ENCODE measurements at places on chromosomes 3 and 15.

DNA sequence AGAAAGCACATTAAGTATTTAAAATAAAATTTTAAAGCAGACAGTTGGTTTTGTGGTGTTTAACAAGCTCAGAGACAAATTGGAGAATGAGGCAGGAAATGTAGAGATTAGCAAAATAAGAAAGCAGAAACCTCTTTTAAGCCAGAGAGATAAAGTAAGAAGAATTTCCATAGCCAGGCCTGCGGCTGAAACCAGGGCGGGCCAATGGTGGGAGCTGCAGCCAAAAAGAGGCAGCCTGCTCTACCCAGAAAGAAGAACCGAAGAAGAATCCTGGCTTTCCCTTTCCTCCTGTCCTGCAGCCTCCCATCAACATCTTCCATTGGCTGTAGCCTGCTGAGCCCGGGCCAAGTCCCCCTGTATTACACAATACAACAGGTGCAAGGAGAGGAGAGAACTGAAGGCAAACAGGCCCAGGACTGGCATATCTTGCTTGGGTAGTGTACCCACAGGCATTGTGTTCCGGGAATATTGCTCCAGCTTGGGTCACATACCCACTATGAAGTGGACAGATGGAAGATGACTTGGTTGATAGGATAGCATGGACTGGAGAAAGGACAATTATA, 11.5 kb upstream of the TFG start:
- no peak overlapping the region for H3K4me3 ChIP-seq
- DNase-seq: no peak
- no peaks in the 10 kb centered on the region for H3K36me3 ChIP-seq

DNA sequence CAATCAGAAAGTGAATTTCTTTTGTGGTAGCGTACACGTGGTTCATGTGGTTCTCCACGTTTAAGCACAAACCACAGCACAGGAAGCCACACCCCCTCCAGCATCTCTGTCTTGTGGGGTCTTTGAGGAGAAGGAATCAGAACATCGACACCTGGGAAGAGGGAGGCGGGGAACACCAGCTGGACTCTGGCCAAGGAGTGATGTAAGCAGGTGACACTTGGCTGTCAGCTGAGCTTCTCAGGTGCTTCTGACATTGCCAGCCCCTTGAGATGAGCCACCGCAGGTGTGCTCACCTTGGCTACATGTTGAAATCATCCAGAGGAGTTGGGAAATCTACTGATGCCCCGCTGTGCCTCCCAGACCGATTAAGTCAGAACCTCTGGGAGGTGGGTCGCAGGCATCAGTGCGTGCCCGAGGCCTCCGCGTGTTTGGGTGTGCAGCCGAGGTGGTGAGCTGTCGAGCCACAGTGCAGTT, 85.0 kb downstream of the FAM81A start:
- H3K27ac ChIP-seq: peak overlapping the region; percentile 80
- DNase-seq: no peak
- peaks cover 3% of the 10 kb centered on the region for H3K36me3 ChIP-seq
- peak overlapping the region; percentile 61 for H3K4me3 ChIP-seq
- peaks cover 32% of the 10 kb centered on the region for H3K4me1 ChIP-seq
- H3K27me3 ChIP-seq: no peaks in the 10 kb centered on the region

- H3K27ac ChIP-seq: peak overlapping the region; percentile 42
- H3K4me3 ChIP-seq: no peak overlapping the region
- peaks cover 14% of the 10 kb centered on the region for H3K4me1 ChIP-seq
- H3K36me3 ChIP-seq: peaks cover 67% of the 10 kb centered on the region
- H3K27me3 ChIP-seq: no peaks in the 10 kb centered on the region
- no peak for DNase-seq
Observed at GRCh38 chr3:194446172-194446571, 40.6 kb downstream of the ATP13A3 start.

- no peaks in the 10 kb centered on the region for H3K4me1 ChIP-seq
- no peak for DNase-seq
- H3K27ac ChIP-seq: no peak overlapping the region
- H3K36me3 ChIP-seq: peaks cover 18% of the 10 kb centered on the region
- no peaks in the 10 kb centered on the region for H3K27me3 ChIP-seq
Observed at GRCh38 chr3:127718916-127719290, 46.2 kb downstream of the ABTB1 start.

DNA sequence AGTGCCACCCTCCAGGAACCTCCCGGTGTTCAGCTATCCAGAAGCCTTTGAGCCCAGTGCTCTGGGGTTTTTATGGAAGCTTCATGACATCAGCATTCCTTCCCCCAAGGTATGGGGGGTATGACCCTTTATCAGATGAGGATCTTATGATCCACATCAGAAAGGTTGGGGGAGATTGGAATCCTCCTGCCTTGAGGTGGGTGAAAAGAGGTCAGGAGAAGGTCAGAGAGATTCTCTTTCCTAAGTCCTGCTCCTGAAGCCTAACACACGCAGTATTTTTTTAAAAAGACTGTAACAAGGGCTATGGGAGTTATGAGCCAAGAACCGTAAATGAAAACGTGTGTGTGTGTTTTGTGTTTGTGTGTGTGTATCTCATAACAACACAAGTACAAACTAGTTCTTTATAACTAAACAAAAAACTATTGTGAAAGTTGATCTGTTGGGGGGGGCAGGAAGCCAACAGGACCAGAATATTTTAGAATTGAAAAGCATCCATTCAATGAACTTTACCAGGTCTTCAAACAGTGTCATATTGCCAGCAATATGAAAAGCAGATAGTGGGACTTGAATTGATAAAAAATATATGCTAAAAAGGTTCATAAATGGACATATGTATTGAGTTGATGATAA, 13.2 kb downstream of the MKRN3 start:
- no peaks in the 10 kb centered on the region for H3K4me1 ChIP-seq
- H3K27me3 ChIP-seq: no peaks in the 10 kb centered on the region
- H3K36me3 ChIP-seq: no peaks in the 10 kb centered on the region
- H3K27ac ChIP-seq: no peak overlapping the region

- H3K4me1 ChIP-seq: peaks cover 21% of the 10 kb centered on the region
- no peak for DNase-seq
- peaks cover 33% of the 10 kb centered on the region for H3K27me3 ChIP-seq
- peaks cover 5% of the 10 kb centered on the region for H3K36me3 ChIP-seq
- no peak overlapping the region for H3K27ac ChIP-seq
- H3K4me3 ChIP-seq: peak overlapping the region; percentile 84
Observed at GRCh38 chr15:83107841-83108181, 366 bp downstream of the TM6SF1 start.

GRCh38 chr3:118527514-118528044, 507.1 kb downstream of the IGSF11 start:
- H3K36me3 ChIP-seq: no peaks in the 10 kb centered on the region
- DNase-seq: no peak
- H3K4me1 ChIP-seq: no peaks in the 10 kb centered on the region
- H3K4me3 ChIP-seq: no peak overlapping the region
- H3K27ac ChIP-seq: no peak overlapping the region

- no peak for DNase-seq
- H3K27me3 ChIP-seq: peaks cover 45% of the 10 kb centered on the region
- H3K4me3 ChIP-seq: no peak overlapping the region
- peaks cover 28% of the 10 kb centered on the region for H3K4me1 ChIP-seq
- peak overlapping the region; percentile 17 for H3K27ac ChIP-seq
Observed at GRCh38 chr3:72673011-72673771, 175.1 kb downstream of the SHQ1 start.

DNA sequence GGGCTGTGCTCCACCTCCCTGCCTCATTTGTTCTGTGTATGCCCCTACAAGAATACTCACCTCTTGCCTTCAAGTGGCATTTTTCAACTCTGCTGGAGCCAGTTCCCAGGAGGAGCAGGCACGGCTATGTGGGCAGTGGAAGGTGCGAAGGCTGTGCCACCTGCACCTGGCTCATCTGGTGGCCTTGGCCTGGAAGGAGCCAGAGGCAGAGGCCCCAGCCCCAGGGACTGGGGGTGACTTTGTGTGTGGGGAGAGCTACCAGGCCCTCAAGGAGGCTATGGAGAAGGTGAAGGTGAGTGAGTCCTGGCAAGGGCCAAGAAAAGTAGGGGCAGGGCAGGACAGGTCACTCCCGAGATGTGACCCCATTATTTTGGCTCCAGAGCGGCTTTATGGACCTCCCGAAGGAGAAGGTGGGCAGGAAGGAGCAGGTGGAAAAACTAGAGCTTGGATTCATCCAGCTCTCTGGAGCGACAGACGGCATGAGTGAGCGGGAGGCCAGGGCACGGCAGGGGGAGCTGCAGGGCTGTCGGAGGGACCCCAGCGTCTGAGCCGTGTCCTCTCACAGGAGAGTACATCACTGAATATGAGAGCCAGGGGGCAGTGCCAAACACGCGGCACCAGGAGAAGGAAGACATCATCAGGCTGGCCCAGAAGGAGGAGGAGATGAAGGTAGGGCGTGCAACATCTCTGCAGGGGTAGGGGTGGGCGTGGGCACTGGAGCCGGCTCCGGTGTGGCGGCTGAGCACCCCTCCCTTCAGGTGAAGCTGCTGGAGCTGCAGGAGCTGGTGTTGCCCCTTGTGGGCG, 57.3 kb upstream of the UBE2Q2 start:
- H3K36me3 ChIP-seq: no peaks in the 10 kb centered on the region
- H3K27ac ChIP-seq: no peak overlapping the region
- peak overlapping the region; percentile 11 for H3K4me3 ChIP-seq

GRCh38 chr3:134309987-134310700, 59.5 kb upstream of the RYK start:
- no peak overlapping the region for H3K4me3 ChIP-seq
- no peaks in the 10 kb centered on the region for H3K36me3 ChIP-seq
- no peak overlapping the region for H3K27ac ChIP-seq
- H3K4me1 ChIP-seq: peaks cover 6% of the 10 kb centered on the region
- DNase-seq: no peak

- no peak overlapping the region for H3K4me3 ChIP-seq
- no peaks in the 10 kb centered on the region for H3K36me3 ChIP-seq
- H3K27me3 ChIP-seq: peaks cover 6% of the 10 kb centered on the region
Observed at GRCh38 chr3:134991003-134991402, 195.9 kb downstream of the EPHB1 start.

DNA sequence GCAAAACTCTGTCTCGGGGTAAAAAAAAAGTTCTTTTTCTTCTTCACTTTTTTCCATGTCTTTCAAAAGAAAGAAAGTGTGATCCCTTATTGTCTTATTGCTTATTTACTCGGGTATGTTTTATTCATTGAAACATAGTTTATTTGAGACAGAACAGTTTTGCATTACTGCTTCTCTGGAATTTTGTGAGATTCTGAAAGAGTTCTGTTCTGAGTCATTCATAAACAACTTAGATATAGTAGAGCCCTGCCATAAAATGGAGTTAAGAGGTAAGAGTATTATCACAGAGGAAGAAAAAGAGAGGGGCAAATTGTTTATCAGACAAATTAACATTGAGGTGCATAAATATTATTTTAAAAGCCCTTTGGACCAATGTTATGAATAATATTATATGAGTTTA, 522.2 kb downstream of the ROBO2 start:
- no peak overlapping the region for H3K4me3 ChIP-seq
- DNase-seq: no peak
- H3K27me3 ChIP-seq: no peaks in the 10 kb centered on the region
- no peaks in the 10 kb centered on the region for H3K36me3 ChIP-seq
- H3K27ac ChIP-seq: no peak overlapping the region
- no peaks in the 10 kb centered on the region for H3K4me1 ChIP-seq

DNA sequence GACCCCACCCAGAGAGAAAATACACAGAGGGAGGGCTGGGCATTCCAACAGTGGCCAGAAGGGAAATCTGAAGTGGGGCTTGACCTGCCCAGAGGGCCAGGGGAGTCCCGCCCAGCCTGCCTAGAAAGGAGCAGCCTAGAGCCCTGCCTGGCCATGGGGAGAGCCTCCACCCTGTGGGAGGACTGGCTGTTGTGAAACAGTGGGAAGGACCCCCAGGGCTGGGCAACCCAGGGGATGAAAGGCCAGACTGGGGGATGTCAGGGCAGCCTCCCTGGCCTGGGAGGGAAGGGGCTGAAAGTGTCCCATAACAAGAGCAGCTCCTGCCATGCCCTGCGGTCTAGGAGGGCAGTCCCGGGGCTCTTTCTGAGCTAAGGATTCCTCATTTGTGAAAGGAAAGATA, 69.0 kb downstream of the SLC12A8 start:
- no peak for DNase-seq
- no peak overlapping the region for H3K27ac ChIP-seq
- no peak overlapping the region for H3K4me3 ChIP-seq

GRCh38 chr3:38404286-38404685, 49.4 kb upstream of the ACVR2B start:
- no peak for DNase-seq
- H3K27ac ChIP-seq: no peak overlapping the region
- H3K4me1 ChIP-seq: no peaks in the 10 kb centered on the region
- peaks cover 6% of the 10 kb centered on the region for H3K36me3 ChIP-seq
- H3K4me3 ChIP-seq: no peak overlapping the region

GRCh38 chr3:170467007-170467406, 48.3 kb downstream of the CLDN11 start:
- H3K4me3 ChIP-seq: peak overlapping the region; percentile 21
- no peaks in the 10 kb centered on the region for H3K4me1 ChIP-seq
- no peaks in the 10 kb centered on the region for H3K36me3 ChIP-seq

- no peak for DNase-seq
- H3K4me3 ChIP-seq: no peak overlapping the region
- H3K27me3 ChIP-seq: no peaks in the 10 kb centered on the region
- H3K4me1 ChIP-seq: peaks cover 8% of the 10 kb centered on the region
Observed at GRCh38 chr3:58059349-58060321, 51.4 kb downstream of the FLNB start.

GRCh38 chr3:156711113-156711512, 36.7 kb downstream of the TIPARP start:
- no peak for DNase-seq
- no peak overlapping the region for H3K4me3 ChIP-seq
- H3K27ac ChIP-seq: no peak overlapping the region
- H3K36me3 ChIP-seq: peaks cover 22% of the 10 kb centered on the region

GRCh38 chr3:16584880-16585279, 20.3 kb downstream of the DAZL start:
- no peaks in the 10 kb centered on the region for H3K27me3 ChIP-seq
- H3K27ac ChIP-seq: no peak overlapping the region
- DNase-seq: no peak
- no peak overlapping the region for H3K4me3 ChIP-seq

DNA sequence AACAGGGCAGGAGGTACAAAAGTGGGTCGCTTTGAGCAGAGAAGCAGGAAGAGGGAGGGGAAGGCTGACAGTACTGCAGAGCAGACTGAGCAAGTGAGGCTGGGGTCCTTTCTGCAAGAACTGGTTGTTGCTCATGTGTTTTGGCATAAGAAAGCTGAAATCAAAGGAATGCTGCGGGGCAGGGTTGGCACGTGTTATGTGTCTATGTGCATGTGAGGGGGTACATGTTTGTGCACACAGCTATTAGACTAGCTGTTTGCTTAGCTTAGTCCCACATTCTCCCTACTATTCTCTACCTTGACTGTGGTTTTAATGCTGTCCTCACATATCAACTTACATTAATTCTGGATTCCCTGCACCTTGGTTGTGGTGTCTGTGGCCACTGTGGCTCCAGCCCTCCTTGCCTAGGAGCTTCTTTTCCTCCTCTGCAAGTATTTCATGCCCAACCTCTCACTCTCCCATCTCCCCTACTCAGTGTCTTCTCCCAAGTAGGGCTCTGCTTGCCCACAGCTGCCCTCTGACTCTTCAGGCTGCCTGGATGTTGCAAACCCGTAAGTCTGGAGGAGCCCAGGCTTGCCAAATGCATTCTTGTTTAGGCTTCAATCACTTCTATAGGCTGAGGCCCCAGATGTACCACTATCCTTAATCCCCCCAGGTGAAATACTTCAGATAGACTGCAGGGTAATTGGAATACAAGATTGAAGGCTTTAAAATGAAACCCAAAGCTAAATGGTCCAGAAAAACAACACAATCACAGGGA, 4.8 kb downstream of the TAGLN3 start:
- no peak for DNase-seq
- no peak overlapping the region for H3K27ac ChIP-seq
- no peaks in the 10 kb centered on the region for H3K36me3 ChIP-seq
- H3K4me3 ChIP-seq: no peak overlapping the region

GRCh38 chr15:42121021-42121420, 26.7 kb upstream of the PLA2G4D start:
- no peak overlapping the region for H3K27ac ChIP-seq
- H3K36me3 ChIP-seq: no peaks in the 10 kb centered on the region
- no peaks in the 10 kb centered on the region for H3K4me1 ChIP-seq
- no peak for DNase-seq
- no peak overlapping the region for H3K4me3 ChIP-seq
- H3K27me3 ChIP-seq: no peaks in the 10 kb centered on the region
